ENCODE measurements at places on chromosomes 7 and 10. TPM values are rescaled to one million over a fixed set of nuclear protein-coding genes. Genes with fewer than 3 reads are reported as not detected.

DNA sequence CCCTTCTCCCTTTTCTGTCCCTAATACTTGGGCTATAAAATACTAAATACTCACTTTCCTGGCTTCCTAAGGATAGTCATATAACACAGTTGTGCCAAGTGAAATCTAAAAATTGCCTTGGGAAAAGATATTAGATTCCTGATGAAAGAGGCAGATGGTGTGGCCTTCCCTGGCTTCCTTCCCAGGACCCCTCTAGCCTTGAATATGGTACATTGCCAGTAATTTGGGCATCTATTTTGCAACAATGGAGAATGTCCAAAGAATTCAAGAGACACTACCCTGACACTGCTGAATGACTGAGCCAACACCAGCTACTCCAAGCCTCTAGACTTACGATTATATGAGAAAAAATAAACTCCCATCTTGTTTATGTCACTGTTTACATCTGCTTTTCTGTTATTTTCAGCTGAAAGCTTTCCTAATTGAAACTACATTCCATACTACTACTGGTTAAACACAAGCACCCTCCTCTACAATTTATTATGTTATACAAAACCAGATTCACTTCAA is 17.9 kb downstream of the COPG2 start:
- H3K4me3 ChIP-seq: no peak overlapping the region
- H3K27me3 ChIP-seq: no peaks in the 10 kb centered on the region
- no peak overlapping the region for H3K27ac ChIP-seq

DNA sequence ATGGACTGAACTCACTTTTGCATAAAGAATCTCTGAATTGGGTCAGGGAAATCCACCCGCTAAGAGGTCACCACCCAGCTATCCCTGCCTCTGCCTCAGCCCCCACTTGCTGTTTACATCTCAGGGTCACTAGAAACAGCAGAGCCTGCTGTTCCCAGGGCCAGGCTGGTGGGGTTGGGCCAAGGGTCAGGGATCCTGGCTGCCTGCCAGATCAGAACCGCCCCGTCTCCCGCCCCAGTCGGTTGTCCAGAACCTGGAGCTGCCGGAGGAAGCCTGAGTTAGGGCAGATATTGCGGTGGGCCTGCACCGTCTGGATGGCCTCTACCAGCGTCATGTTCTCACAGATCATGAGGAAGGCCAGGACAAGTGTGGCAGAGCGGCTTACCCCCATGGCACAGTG is 17.0 kb upstream of the SAMD8 start:
- no peaks in the 10 kb centered on the region for H3K4me1 ChIP-seq
- no peak for DNase-seq
- no peaks in the 10 kb centered on the region for H3K27me3 ChIP-seq
- H3K27ac ChIP-seq: no peak overlapping the region
- no peaks in the 10 kb centered on the region for H3K36me3 ChIP-seq

DNA sequence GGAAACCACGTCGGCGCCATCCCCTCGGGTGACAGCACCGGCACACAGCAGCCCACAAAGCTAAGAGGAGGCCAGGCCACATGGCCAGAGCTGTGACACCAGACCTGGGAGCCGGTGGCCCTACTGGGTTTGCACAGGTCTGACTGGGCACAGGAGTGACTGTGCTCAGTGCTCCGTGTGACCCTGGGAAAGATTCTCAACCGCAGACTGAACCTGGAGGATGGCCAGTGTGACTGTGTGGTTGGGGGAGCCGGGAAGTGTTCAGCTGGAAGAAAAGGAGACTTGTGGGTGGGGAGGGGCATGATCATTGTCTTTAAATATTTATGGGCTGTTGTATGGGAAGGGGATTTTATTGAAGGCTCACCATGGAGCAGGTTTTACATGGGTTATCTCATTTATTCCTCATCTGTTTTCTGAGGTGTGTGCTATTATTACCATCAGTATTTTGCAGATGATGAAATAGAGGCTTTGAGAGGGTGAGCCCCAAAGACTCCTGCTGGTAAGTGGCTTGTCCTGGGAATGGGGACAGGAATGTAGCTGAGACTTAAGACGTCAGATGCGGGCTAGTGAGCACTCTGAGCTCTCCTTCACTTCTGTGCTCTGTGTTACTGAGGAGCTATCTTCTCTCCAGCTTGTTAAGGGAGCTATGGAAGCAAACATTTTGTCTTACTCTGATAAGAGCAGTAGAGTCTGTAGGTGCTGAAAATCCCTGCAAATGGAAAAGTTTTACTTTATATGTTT is 127.5 kb downstream of the TMEM178B start:
- no peak for DNase-seq
- no peak overlapping the region for H3K4me3 ChIP-seq
- H3K27me3 ChIP-seq: no peaks in the 10 kb centered on the region
- H3K27ac ChIP-seq: no peak overlapping the region

VWC2 gene
- not detected for total RNA-seq

GRCh38 chr10:49733866-49734265 is 28.3 kb downstream of the OGDHL start:
- no peaks in the 10 kb centered on the region for H3K4me1 ChIP-seq
- no peak for DNase-seq
- H3K27ac ChIP-seq: no peak overlapping the region

- peaks cover 86% of the 10 kb centered on the region for H3K4me1 ChIP-seq
- DNase-seq: peak; percentile 75
- H3K36me3 ChIP-seq: no peaks in the 10 kb centered on the region
- no peak overlapping the region for H3K4me3 ChIP-seq
- H3K27ac ChIP-seq: peak overlapping the region; percentile 77
Observed at GRCh38 chr10:71975087-71975870, 11.1 kb downstream of the CHST3 start.

DNA sequence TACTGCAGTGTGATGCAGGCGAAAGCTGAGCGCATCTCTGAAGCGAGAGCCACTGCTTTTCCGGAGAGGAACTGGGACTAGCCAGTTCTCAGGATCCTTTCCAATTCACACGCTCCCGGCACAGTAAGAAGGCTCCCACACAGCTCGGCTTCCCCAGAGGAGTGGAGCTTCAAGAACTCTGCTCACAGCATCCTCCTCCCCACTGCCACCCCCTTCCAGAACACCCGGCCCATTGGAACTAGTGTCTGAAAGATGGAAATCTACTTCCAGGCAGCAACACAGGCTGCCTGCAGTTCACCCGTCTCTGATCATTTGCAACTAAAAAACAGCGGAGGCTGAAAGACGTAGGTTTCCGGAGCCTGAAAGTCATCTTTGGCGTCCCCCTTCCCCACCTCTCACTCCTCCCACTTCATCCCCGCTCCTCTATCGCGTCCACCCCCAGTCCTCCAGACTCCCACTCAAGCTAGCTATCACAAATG is at the start of gene DGKB:
Gene DGKB, minus strand, starts transcription at position 163 of the 479 bp plus-strand sequence.
- peak; percentile 8 for DNase-seq
- H3K4me3 ChIP-seq: no peak within 1 kb of the TSS
- no peaks in the 10 kb centered on the region for H3K36me3 ChIP-seq

MMRN2 gene
- 17.4 TPM for total RNA-seq

GRCh38 chr7:102450242-102450641 is 14.4 kb downstream of the ALKBH4 start:
- H3K27ac ChIP-seq: no peak overlapping the region
- H3K4me3 ChIP-seq: no peak overlapping the region
- no peak for DNase-seq
- no peaks in the 10 kb centered on the region for H3K36me3 ChIP-seq
- no peaks in the 10 kb centered on the region for H3K27me3 ChIP-seq
- H3K4me1 ChIP-seq: no peaks in the 10 kb centered on the region

GRCh38 chr10:51530541-51530940 is 168.9 kb downstream of the CSTF2T start:
- H3K4me3 ChIP-seq: no peak overlapping the region
- no peaks in the 10 kb centered on the region for H3K36me3 ChIP-seq
- DNase-seq: no peak
- H3K4me1 ChIP-seq: no peaks in the 10 kb centered on the region

GRCh38 chr10:122503012-122503411 is 41.7 kb downstream of the HTRA1 start:
- H3K27me3 ChIP-seq: no peaks in the 10 kb centered on the region
- H3K4me3 ChIP-seq: no peak overlapping the region
- no peaks in the 10 kb centered on the region for H3K36me3 ChIP-seq
- peaks cover 12% of the 10 kb centered on the region for H3K4me1 ChIP-seq
